ENCODE measurements at places on chromosomes 3 and 15. TPM values are rescaled to one million over a fixed set of nuclear protein-coding genes. Genes with fewer than 3 reads are reported as not detected.

Gene SNTN
- not detected for total RNA-seq

Gene GPR156
- 0.46 TPM for total RNA-seq

Gene DNAH12
- 0.18 TPM for total RNA-seq

Gene PAQR5
- 109 TPM for total RNA-seq

Gene LINGO1
- 11.1 TPM for total RNA-seq

Gene ULK4
- total RNA-seq = 4.9 TPM

Gene CLRN1
- total RNA-seq = not detected

Gene VILL
- 0.22 TPM for total RNA-seq

Gene FBN1
- total RNA-seq = 8.5 TPM

Gene RBPMS2
- 7.2 TPM for total RNA-seq

Gene TTLL13
- total RNA-seq = 0.09 TPM

Gene CADPS
- not detected for total RNA-seq

Gene MRAS
- total RNA-seq = 11.0 TPM

Gene RASGRP1
- 0.35 TPM for total RNA-seq

Gene FAIM
- total RNA-seq = 34.8 TPM

Gene ITIH3
- total RNA-seq = 0.15 TPM

Gene CFAP100
- not detected for total RNA-seq

Gene SHC4
- total RNA-seq = 1.1 TPM

Gene THSD4
- total RNA-seq = 30.6 TPM

Gene XYLB
- total RNA-seq = 4.8 TPM

Gene FES
- 0.61 TPM for total RNA-seq

Gene SEMA5B
- 0.16 TPM for total RNA-seq

Gene PATL2
- total RNA-seq = 0.12 TPM

Gene CLDN16
- 0.09 TPM for total RNA-seq

Gene HTR3E
- not detected for total RNA-seq

Gene CLEC3B
- not detected for total RNA-seq

Gene LRRC34
- total RNA-seq = not detected

Gene SOX14
- total RNA-seq = not detected

Gene INSYN1
- total RNA-seq = 2.7 TPM

Gene MESP1
- 1.7 TPM for total RNA-seq
